OCI-M1 (cell line): ENCODE measurements at places on chromosomes 1 and 21.

GRCh38 chr1:2783435-2784397, 17.8 kb downstream of the TTC34 start:
- no peak for DNase-seq

- DNase-seq = no peak
These were observed 22.4 kb upstream of the AHCTF1 start for GRCh38 chr1:246954126-246954525.

DNA sequence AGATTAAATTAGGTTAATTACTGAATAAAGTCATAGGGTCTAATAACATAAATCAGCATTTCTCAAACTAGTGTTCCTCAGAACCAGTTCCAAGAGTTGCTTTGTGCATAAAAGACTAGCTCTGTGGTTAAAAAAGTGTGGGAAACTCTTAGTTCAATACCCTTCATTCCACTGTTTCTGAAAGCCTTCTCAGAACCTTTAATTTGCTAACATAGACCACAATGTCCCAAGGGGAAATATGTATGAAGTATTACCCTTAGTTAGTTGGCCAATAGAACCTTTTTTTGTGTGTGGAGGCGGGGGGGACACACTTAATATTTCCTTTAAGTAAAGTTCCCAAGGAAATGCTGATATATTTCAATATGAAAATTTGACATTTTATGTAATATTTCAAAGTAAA, 20.4 kb downstream of the ODF2L start:
- no peak for DNase-seq

DNA sequence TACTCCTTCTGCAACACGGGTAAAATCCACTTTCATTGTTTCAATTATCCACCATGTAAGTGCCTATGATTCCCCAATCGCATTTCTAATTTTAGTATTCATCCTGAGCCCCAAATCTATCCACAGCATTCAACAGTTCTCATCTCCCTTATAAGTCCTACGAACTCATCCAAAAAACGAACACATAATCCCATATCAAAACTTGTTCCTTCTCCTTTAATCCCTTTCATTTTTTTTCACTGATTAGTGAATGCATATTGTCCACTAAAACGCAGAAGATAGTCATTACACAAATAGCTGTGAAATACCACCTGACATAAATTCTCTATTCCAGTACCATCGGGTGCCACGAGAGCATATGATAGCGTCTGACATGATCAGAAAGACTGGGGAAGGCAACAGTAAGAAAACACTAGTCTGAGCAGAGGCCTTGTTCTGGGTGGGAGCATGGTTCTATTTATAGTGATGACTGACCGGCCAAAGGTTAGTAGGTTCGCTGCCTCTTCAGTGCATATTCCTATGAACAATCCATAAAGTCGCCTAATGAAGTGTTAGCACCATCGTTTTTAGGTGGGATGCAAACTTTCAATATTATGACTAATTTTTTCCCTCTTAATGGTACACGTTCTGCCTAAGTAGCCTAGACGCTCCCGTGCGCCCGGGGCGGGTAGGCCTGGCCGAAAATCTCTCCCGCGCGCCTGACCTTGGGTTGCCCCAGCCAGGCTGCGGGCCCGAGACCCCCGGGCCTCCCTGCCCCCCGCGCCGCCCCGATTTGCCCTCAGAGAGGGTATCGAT, 648 bp downstream of the ATP5PF start:
- peak; percentile 59 for DNase-seq

DNA sequence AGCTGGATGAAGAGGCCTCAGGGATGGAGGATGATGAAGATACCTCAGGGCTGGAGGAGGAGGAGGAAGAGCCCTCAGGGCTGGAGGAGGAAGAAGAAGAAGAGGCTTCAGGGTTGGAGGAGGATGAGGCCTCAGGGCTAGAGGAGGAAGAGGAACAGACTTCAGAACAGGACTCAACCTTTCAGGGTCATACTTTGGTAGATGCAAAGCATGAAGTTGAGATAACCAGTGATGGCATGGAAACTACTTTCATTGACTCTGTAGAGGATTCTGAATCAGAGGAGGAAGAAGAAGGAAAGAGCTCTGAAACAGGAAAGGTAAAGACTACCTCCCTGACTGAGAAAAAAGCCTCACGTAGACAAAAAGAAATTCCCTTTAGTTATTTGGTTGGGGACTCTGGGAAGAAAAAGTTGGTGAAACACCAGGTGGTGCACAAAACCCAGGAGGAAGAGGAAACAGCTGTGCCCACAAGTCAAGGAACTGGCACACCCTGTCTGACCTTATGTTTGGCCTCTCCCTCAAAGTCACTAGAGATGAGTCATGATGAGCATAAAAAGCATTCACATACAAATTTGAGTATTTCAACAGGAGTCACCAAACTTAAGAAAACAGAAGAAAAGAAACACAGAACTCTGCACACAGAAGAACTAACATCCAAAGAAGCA, 15.4 kb downstream of the L1TD1 start:
- no peak for DNase-seq

- DNase-seq = no peak
These were observed 783 bp downstream of the F13B start for GRCh38 chr1:197066277-197066676.

- no peak for DNase-seq
These were observed 23.7 kb upstream of the PEF1 start for GRCh38 chr1:31668303-31668883.

- no peak for DNase-seq
These were observed 13.0 kb upstream of the ST6GALNAC5 start for GRCh38 chr1:76854255-76854654.

- DNase-seq = no peak
These were observed 107.6 kb upstream of the GORAB start for GRCh38 chr1:170424346-170424745.

- peak; percentile 98 for DNase-seq
These were observed 2.7 kb downstream of the GRHL3 start for GRCh38 chr1:24321697-24322469.

DNA sequence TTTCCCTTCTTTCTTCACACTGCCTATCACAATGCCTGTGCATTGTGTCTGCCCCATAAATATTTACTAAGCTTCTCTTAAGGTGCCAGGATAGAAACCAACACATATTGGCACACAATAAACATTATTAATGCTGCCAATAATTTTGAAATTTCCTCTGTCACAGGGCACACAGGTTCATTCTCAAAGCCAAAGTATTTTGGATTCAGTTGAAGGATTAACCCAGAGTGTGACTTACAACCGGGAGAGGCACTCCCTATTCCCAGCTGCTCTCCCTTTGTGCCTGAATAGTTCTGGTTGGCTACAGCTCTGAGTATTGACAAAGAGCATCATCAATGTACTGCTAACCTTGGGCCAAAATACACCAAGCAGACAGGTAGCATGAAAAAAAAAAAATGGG, 46.6 kb upstream of the ATP1A1 start:
- DNase-seq = no peak

DNA sequence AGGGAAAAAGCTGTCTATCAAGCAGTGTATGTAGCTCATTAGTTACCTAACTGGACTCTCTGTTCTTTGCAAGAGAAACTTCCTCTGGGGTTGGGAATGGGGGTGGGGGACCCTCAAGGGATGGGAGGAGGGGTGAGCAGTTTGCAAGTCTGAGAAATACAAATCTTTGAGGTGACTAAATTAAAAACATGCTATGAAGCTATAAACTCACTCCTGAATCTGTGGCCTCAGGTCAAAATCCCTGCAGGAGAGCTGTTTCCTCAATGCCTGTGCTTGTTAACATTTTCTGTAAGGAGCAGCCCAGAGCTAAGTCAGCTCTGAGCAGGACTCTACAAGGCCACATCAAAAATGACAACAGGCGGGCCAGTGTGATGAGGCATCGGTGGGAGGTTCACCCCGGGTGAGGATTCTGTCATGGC, 32.8 kb upstream of the PTPRC start:
- DNase-seq = peak; percentile 64

DNA sequence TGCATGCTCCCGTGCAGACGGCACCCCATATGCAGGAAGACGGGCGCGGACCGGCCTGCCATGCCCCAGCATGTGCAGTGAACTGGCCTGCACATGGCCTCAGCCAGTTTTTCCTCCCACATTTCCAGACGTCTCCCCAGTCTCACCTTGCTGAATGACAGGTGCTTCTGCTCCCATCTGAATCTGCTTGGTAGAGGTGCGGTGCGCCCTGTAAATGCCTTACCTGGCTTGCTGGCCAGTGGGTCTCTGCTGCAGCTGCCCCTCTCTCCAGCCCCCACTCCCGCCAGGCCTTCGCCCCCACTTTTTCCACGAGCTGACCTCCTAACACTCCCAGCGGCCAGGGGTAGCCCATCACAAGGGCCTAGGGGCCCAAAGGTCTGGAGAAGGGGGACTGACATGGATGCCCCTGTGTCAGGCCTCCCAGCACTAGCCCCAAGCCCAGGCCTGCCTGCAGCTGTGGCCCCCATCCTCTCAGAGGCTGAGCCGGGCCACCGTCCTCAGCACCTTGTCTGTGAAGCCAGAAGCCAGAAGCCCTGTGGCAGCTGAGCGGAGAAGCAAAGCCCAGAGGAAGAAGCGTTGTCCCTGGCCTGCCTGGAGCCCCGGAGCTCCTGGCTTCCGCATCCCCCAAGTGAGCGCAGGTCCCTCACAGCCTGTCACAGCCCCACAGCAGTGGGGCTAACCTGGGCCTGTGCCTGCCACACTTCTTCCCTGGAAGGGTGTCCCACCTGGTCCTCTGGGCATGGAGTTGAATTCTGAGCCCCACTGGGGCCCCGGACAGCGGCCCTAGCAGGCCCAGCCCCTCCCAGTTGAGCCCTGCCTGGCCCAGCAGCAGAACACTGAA, 3.7 kb upstream of the SLC19A1 start:
- no peak for DNase-seq

DNA sequence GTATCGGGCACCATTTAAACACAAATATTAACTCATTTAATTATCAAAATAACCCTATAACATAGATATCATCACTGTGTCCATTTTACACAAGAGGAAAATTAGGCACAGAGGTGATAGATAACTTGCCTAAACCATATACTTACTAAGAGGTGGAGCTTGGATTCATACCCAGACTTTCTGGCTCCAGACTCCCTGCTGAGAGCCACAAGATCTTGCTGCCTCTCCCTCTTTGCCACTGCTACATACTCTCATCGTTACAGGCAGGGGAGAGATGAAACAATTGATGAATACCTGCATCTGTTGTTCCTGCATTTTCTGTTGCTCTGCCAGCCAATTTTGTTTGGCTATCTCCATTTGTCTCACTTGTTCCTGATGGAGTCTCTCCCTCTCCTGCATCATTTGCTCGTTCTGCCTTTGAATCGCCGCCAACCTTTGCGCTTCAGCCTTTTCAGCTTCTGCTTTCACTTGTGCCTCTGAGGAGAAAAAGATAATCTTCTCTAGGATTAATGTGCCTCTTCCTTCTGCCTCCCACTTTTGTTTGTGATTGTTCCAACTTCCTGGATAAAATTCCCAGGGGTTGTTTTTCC, 10.6 kb downstream of the GBP5 start:
- DNase-seq = no peak

DNA sequence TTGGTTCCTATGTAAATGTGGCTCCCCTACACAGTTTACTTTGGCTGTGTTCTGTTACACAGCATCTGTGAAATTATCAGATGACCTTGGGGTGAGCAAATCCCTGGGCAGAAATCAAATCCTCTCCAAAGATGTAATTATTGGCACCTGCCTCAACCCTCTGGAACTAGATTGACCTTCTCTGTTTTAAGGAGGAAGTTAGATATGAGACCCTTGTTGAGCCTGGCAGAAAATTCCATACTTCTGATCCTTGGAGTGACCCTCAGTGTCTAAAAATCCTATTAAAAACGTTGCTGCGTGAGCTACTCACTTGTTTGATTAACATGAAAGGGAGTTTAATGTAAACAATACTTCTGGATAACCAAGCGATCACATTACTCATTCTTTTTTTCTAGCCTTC, 122.0 kb downstream of the CLIC6 start:
- no peak for DNase-seq

GRCh38 chr1:51790385-51790784, 88.1 kb downstream of the NRDC start:
- no peak for DNase-seq

DNA sequence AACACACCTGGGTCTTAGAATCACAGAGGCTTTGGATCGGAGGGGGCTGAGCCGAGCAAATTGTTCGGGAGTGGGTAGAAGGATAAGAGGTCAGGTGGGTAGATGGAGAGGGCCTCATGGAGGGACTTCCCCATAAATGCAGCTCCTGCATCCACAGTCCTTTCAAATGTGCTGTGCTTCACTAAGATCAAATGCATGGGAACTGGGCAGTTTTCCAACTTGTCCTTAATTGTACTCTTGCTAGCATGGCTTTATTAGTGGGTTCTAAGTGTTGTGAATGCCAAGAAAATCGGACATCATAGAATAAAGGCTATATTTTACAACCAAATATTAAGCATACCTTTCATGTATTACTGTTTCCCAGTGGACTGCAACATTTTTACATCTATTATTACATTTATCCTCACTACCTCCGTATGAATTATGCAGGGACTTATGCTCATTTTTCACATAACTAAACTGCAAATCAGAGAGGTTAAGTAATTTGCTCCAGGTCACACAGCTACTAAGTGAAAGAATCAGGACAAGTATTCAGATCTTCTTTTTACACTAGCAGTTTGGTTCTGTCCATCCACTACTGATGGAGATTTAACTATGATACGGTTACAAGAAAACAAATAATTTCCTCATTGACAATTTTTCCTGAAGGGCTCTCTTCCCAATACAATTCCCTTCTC, 174.5 kb upstream of the RUNX1 start:
- DNase-seq = no peak

GRCh38 chr1:172727956-172728603, 69.2 kb downstream of the FASLG start:
- peak; percentile 92 for DNase-seq

- peak; percentile 35 for DNase-seq
These were observed 149.5 kb downstream of the TTLL7 start for GRCh38 chr1:83849191-83850061.

DNA sequence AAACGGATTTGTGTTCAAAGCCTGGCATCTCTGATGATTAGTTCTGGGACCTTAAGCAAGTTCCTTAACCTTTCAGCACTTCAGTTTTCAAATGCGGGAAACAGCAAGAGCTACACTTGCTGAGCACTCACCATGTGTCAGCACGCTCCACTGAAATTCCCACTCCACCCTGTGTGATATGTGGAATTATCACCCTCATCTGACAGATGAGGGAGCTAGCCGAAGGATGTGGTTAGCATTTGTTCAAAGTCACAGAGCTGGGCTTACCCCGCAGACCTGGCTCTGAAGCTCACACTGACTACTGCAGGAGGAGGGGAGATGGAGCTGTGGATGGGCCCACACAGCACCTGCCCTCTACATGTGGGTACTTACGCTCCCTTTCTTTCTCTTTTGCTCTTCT, 29.1 kb downstream of the IL12RB2 start:
- no peak for DNase-seq

DNA sequence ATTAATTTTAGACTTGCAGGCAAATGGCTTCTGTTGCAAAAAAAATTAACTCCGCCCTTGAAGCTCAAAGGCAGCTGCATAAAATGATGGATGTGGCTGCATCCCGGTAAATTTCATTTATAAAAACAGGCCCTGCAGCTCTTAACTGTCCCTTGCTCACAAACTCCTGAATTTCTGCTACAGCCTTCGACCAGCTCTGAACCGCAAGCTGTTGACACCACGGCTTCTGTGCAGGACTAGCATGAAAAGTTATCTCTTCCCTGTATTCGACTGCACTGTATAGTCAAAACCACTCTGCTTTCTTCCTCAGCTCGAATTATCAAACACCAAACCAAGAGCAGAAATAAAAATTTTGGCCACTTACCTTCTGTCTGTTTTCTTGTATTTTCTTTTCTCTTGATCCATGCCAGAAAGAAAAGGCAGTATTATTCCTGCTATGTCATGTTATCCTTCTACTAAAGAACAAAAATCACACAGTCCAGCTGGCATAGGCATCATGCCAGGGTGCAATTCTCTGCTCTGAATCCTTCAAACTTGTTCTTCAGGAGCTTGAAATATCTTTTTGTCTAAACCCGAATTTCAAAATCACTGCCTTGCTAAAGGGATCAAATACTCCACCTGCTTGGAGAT, 195.5 kb upstream of the NCAM2 start:
- DNase-seq = no peak
